ENCODE measurements at places on chromosomes 7 and 10.

- DNase-seq = no peak
These were observed 1056.2 kb downstream of the LRMDA start for GRCh38 chr10:76487582-76487981.

DNA sequence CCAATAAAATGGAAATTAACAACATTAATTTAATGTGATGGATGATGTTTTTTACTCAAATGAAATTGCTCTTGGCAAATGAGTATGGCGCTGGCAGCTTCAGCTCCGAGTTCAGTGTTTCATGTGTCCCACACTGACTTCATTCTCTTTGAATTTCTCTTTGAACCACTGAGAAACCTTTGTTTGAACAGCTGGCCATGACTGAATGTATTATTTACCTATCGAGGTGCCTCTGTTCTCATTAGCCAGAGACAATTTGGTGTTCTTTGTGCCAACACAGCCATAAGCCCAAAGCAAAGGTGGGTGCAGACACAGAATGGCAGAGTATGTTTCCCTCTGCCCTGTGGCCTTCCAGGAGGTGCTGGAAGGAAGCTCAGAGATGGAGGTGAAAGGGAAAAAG, 42.1 kb downstream of the TMEM178B start:
- no peak for DNase-seq

DNA sequence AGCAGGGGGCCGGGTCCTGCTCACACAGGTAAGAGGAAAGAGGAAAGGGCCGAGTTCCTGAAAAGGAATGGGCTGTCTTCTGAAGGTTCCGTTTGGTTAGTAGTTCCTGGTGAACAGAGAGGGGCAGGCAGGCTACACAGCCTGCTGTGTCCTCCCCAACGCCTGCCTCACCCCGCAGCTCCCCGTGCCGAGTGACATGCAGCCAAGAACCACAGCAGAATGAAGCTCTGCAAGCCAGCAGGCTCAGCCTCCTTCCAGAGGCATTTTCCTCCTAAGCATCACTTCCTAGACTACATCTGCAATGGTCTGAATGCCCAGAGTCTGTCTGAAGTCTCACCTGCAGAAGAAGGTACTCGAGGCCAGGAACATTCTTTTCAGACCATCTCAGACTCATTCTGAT, 202.4 kb upstream of the TCERG1L start:
- DNase-seq = no peak

- peak; percentile 87 for DNase-seq
These were observed 298.5 kb downstream of the KLF6 start for GRCh38 chr10:3486346-3487065.

DNA sequence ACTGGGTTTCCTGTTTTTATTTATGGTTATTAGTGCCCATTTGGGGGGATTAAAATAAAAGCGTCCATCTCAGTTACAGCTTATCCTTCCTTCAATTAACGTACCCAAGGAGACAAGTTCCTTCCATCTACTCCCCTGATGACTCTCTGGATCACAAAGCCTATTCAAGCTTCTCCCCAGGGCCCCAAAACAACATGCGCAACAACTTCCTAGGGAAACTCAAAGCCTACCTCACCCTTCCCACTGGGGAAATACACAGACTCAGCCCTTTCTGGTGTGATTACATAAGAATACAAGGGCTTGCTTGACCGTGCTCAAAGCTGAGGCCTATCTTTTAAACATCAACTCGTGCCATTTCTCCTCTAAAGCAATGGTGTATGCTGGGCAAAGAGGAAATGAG, 112.4 kb downstream of the CDK6 start:
- no peak for DNase-seq

- DNase-seq = no peak
These were observed 50.6 kb downstream of the PDK4 start for GRCh38 chr7:95545673-95546072.
